ENCODE measurements at places on chromosomes 3 and 15. TPM values are rescaled to one million over a fixed set of nuclear protein-coding genes. Genes with fewer than 3 reads are reported as not detected.

The SH3GL3 gene
- 0.48 TPM for total RNA-seq

The CPEB1 gene
- 1.1 TPM for total RNA-seq

The KY gene
- 1.8 TPM for total RNA-seq

The MINAR1 gene
- 1.4 TPM for total RNA-seq

The AADAC gene
- total RNA-seq: not detected

The PAQR5 gene
- 0.71 TPM for total RNA-seq

The SPTSSB gene
- 0.16 TPM for total RNA-seq

The GOLGA8T gene
- 0.48 TPM for total RNA-seq

The CHL1 gene
- 7.0 TPM for total RNA-seq

- H3K4me3 ChIP-seq: no peak overlapping the region
- peaks cover 20% of the 10 kb centered on the region for H3K4me1 ChIP-seq
- H3K27ac ChIP-seq: peak overlapping the region; percentile 57
- H3K36me3 ChIP-seq: no peaks in the 10 kb centered on the region
Observed at GRCh38 chr3:98779541-98780335, 16.6 kb downstream of the ST3GAL6 start.

DNA sequence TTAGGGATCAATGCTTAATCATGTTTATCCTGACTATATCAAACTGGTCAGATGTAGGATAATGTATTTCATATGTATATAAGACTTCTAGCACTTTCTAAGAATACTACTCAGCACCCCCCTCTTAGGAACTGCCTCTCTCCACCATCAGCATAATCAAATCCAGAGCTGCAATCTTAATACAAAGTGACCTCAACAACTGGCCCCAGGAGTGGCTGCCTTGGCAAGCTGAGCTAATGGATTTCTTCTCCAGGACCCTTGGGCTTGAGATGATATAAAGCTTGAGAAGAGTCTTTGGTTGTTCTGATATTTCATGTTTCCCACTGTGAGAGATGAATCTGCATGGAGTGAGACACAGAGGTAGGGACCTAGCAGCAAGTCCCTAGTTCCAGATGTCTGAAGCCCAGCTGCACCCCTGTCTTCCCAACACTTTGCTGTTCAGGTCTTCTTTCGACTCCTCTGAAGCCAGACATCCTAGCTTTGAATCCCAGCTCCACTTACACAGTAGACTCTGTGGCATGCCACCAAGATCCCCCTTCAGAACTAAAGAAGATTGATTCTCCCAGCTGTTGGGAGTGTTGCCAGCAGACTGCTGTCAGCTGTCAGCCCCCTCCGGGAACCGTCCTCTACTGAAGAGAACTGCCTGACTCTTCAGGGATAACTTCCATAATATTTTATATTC lies 309.3 kb upstream of the UBE2E2 start:
- H3K27ac ChIP-seq: no peak overlapping the region
- H3K4me3 ChIP-seq: no peak overlapping the region
- no peaks in the 10 kb centered on the region for H3K27me3 ChIP-seq

- H3K4me3 ChIP-seq: no peak overlapping the region
- no peaks in the 10 kb centered on the region for H3K27me3 ChIP-seq
- H3K4me1 ChIP-seq: no peaks in the 10 kb centered on the region
- DNase-seq: peak; percentile 92
- peak overlapping the region; percentile 38 for H3K27ac ChIP-seq
Observed at GRCh38 chr3:194269610-194270145, 81.5 kb downstream of the CPN2 start.

DNA sequence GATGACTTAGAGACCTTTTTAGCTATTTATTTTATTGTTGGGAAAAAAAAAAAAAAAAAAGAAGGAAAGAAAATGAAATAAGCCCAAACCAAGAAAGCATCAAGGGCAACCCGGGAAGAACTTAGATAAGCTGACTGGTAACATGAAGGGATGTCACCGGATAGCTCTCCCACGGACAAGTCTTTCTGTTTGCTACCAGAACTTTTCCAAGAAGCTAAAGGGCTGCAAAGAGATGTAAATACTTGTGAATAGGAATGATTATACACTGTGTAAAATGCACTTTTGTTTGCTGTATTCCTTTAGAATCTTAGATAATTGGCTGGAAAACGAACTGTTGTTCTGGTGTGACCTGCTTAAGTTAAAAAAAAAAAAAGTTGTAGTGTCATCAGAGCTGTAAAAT lies 2.8 kb downstream of the FOXB1 start:
- H3K27ac ChIP-seq: no peak overlapping the region
- no peaks in the 10 kb centered on the region for H3K4me1 ChIP-seq
- no peak for DNase-seq
- H3K4me3 ChIP-seq: no peak overlapping the region
- no peaks in the 10 kb centered on the region for H3K36me3 ChIP-seq
- no peaks in the 10 kb centered on the region for H3K27me3 ChIP-seq

DNA sequence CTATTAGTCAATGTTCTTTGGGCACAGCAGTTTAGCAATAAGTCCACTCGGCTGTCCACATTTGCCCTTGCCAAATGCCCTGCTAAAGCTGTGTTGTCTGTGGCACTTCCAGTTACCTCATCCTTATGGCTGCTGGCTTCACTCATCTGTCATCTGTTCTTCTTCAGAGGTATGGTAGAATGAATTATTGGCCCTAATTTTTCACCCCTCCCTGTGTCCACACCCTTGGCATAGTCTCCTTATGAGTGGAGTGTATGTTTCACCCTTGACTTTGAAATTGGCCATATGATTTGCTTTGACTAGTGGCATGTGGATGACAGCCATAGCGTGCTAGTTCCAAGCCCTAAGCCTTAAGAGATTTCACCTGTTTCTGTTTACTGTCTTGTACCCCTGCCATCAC lies 72.1 kb upstream of the EPHB1 start:
- no peak for DNase-seq
- H3K4me3 ChIP-seq: no peak overlapping the region
- H3K36me3 ChIP-seq: no peaks in the 10 kb centered on the region
- no peaks in the 10 kb centered on the region for H3K27me3 ChIP-seq

GRCh38 chr15:71114066-71114680 lies 1.1 kb upstream of the THSD4 start:
- no peak for DNase-seq
- no peaks in the 10 kb centered on the region for H3K36me3 ChIP-seq
- H3K4me1 ChIP-seq: no peaks in the 10 kb centered on the region
- H3K27ac ChIP-seq: no peak overlapping the region

- no peak overlapping the region for H3K4me3 ChIP-seq
- no peak overlapping the region for H3K27ac ChIP-seq
- DNase-seq: no peak
Observed at GRCh38 chr15:31511707-31512310, 185.2 kb downstream of the KLF13 start.

- H3K36me3 ChIP-seq: peaks cover 11% of the 10 kb centered on the region
- no peak for DNase-seq
- H3K27ac ChIP-seq: peak overlapping the region; percentile 28
- H3K4me3 ChIP-seq: no peak overlapping the region
Observed at GRCh38 chr15:65056868-65057548, 10.8 kb downstream of the RASL12 start.

DNA sequence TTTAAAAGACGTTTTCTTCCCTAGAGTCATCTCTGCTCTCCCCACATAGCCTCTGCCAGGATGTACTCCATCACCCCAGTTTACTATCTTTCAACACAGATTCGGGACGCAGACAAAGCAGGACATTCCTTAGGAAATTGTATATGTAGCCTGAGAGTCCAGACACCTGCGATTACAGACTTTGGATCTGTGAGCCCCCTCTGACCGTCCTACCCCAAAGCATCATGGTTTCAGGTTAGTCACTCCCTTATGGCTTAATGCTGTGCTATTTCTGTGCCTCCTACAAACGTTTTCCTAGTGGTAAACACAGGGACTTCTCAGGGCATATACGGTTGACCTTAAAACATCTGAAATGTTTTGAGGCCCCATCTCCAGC lies 234.0 kb upstream of the BHLHE40 start:
- H3K27ac ChIP-seq: no peak overlapping the region
- H3K27me3 ChIP-seq: no peaks in the 10 kb centered on the region
- no peaks in the 10 kb centered on the region for H3K36me3 ChIP-seq
- no peak overlapping the region for H3K4me3 ChIP-seq

GRCh38 chr15:42154212-42154941 lies 2.1 kb downstream of the PLA2G4F start:
- no peaks in the 10 kb centered on the region for H3K4me1 ChIP-seq
- no peak overlapping the region for H3K4me3 ChIP-seq
- peaks cover 3% of the 10 kb centered on the region for H3K36me3 ChIP-seq
- no peaks in the 10 kb centered on the region for H3K27me3 ChIP-seq
- DNase-seq: no peak

DNA sequence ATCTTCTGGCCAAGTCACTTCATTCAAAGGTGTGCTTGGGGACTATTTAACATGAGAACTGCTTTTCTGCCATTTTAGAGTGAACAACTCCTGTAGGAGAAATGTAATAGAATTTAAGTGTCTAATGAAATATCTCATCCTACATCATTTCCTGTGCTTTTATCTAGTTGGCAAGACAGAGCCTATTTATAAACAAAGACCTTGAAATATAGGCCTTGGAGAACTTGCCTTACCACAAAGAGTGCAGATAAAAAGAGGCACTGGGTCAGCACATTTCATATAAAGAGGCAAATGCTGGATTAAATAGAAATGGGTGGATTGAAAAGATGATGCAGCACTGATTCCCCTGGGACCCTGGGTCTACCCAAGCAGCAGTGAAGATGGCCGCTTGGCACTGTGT lies 278.0 kb downstream of the SUCLG2 start:
- H3K36me3 ChIP-seq: peaks cover 4% of the 10 kb centered on the region
- DNase-seq: no peak
- H3K4me3 ChIP-seq: no peak overlapping the region
- no peaks in the 10 kb centered on the region for H3K27me3 ChIP-seq
- peaks cover 2% of the 10 kb centered on the region for H3K4me1 ChIP-seq
- no peak overlapping the region for H3K27ac ChIP-seq

- peak; percentile 38 for DNase-seq
- H3K27ac ChIP-seq: no peak overlapping the region
- H3K4me3 ChIP-seq: no peak overlapping the region
- no peaks in the 10 kb centered on the region for H3K4me1 ChIP-seq
Observed at GRCh38 chr3:126539558-126540250, 15.7 kb downstream of the CHST13 start.

DNA sequence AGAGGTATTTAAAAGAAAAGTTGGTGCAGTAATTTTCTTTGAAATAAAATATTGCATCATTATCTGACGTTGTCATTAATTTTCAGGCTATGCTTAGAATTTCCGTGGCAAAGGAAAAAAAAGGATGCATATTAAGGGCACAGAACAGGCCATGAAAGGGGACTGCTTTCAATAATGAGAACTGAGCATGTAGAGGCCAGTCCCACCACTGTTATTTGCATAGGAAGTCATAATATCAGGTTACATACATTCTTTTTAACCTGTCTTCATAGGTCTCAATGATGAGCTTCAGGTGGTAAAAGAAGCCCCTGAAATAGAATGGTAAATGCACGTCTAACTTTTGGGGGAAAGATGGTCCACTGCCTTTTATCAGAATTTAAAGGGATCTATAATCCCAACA lies 272.1 kb upstream of the ALCAM start:
- no peak overlapping the region for H3K27ac ChIP-seq
- H3K27me3 ChIP-seq: no peaks in the 10 kb centered on the region
- no peak for DNase-seq
- H3K36me3 ChIP-seq: no peaks in the 10 kb centered on the region
- no peaks in the 10 kb centered on the region for H3K4me1 ChIP-seq

GRCh38 chr3:186530415-186530814 lies 13.8 kb downstream of the CRYGS start:
- H3K36me3 ChIP-seq: no peaks in the 10 kb centered on the region
- H3K4me3 ChIP-seq: no peak overlapping the region
- no peak overlapping the region for H3K27ac ChIP-seq
- DNase-seq: no peak
- no peaks in the 10 kb centered on the region for H3K4me1 ChIP-seq

Data from aorta (tissue), 5 donors.